NCI-H524 treated with DMSO at 0.1 percent for 48 hours (cell line): ENCODE measurements at places on chromosomes 16 and 17.

DNA sequence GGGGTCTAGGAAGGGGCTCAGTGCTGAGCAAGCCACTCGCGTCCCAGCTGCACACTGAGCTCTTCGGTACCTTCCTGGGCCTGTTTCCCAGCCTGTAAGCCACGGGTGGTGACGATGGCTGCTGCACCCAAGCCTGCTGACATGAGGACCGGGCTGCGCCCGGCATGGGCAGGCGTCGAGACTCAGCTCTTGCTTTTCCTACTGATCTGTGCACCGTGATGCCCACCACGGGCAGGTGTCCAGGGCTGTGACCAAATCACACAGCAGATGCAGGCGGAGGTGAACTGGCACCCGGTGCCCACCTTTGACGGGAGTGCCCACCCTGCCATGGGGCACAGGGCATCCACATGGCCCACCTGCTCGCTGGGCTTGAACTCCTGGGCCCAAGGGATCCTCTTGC lies 17.9 kb downstream of the CCDC57 start:
- no peak for DNase-seq

GRCh38 chr16:81429045-81429521 lies 15.5 kb upstream of the CMIP start:
- peak; percentile 96 for DNase-seq

DNA sequence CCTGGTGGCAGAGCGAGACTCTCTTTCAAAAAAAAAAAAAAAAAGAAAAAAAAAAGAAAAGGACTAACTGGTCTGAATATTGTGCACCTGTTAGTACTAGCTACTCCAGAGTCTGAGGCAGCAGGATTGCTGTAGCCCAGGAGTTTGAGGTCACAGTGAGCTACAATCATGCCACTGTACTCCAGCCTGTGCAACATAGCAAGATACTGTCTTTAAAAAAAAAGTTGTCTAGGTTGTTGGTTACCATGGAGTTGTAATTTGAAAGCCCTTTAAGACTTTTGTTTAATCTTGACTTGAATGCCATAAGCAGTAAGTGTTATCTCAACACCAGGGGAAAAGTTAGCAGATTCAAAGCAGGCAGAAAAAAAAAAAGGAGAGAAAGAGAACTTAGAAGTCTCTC lies 10.9 kb upstream of the C16orf54 start:
- DNase-seq = no peak

GRCh38 chr16:524274-525040 lies 3.1 kb upstream of the CAPN15 start:
- no peak for DNase-seq

DNA sequence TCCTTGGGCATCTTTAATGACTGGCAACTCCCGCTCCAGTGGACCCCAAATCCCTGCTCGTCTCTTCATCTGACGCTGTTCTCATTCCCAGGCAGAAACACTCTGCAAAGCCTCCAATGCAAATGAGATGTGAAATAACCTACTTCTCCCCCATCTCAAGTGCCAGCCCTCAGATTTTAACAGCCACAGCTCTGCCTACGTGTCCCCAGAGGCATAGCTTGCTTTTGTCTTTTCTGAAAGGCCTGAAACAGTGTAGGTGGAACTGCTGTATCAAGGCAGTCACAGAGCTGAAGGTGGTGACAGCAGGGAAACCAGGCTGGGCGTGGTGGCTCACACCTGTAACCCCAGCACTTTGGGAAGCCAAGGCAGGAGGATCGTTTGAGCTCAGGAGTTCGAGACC lies 14.7 kb downstream of the RPH3AL start:
- no peak for DNase-seq

- DNase-seq = no peak
These were observed 282.9 kb upstream of the N4BP1 start for GRCh38 chr16:48892893-48893292.

GRCh38 chr17:2797637-2798036 lies 1.4 kb downstream of the RAP1GAP2 start:
- DNase-seq = no peak

GRCh38 chr17:77374170-77374936 lies 233.6 kb downstream of the SEC14L1 start:
- peak; percentile 83 for DNase-seq

- DNase-seq = no peak
These were observed 43.6 kb upstream of the USP7 start for GRCh38 chr16:9007177-9007794.

- DNase-seq = no peak
These were observed 10.5 kb upstream of the ITGAD start for GRCh38 chr16:31382485-31383161.

DNA sequence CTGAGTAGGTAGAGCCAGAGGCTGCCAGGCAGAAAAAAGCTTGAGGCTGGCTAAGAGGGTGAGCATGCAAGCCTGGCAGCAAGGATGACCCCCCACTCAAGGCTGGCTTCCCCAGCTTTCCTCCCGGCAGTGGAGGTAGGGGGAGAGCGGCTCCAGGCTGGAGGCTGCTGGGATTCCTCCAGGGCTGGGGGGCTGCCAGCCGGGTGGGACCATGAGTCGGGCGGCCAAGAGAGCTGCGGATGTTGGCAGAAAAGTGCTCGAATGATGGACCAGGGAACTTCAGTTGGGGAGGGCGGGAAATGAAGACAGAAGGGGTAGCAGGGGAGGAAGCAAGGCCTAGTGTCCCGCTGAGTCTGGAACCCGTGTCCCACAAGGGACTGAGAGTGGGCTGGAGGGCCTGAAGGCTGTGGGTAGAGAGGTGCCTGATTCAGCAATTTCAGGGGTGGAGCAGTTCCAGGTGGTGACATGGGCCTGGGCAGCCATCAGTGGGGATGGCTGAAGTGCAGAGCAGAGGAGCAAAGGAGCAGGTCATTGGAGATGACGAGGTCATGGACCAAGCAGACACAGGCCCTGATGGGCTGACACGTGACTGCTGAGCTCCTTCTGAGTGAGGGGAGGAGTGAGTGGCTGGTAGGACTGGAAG lies 20.3 kb downstream of the HSD11B2 start:
- DNase-seq = no peak

DNA sequence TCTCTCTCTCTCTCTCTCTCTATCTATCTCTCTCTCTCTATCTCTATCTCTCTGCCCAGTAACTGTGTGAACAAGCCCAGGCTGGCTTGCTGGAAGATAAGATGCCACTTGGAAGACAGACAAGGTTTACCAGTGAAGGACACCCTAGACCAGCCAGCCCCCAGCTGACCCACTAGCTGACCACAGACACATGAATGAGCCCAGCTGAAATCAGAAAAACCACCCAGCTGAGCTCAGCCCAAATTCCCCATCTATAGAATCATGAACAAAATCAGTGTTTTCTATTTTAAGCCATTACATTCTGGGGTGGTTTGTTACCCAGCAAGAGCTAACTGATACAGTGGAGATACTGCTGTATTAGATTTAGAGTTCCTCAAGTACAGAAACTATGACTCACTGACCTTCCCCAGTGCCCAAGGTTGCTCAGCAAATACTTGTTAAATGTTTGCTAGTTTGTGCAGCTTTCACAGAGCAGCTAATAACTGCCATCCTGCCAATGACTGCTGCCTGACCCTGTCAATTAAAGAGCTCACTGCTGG lies 18.0 kb downstream of the EMP2 start:
- DNase-seq = no peak

- DNase-seq = no peak
These were observed 914 bp upstream of the GPRC5B start for GRCh38 chr16:19885451-19886072.

DNA sequence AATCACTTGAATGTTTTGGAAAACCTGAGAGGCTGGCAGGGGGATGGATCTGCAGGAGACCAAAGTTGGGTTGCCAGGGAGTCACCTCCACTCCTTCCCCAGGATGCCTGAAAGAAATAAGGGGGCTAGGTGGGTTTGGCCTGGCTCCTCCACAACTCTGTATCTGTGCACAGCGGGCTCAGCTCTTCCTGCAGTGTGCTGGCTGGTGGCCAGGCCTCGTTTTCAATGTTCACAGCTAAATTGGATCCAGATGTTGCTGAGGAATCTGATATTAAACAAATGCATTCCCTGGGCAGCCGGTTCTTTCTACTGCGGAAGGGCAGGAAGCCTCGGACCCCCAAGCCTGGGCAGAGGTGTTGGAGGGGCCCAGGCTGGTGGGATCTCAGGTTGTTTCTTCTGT lies 106.2 kb downstream of the N4BP1 start:
- DNase-seq = no peak

DNA sequence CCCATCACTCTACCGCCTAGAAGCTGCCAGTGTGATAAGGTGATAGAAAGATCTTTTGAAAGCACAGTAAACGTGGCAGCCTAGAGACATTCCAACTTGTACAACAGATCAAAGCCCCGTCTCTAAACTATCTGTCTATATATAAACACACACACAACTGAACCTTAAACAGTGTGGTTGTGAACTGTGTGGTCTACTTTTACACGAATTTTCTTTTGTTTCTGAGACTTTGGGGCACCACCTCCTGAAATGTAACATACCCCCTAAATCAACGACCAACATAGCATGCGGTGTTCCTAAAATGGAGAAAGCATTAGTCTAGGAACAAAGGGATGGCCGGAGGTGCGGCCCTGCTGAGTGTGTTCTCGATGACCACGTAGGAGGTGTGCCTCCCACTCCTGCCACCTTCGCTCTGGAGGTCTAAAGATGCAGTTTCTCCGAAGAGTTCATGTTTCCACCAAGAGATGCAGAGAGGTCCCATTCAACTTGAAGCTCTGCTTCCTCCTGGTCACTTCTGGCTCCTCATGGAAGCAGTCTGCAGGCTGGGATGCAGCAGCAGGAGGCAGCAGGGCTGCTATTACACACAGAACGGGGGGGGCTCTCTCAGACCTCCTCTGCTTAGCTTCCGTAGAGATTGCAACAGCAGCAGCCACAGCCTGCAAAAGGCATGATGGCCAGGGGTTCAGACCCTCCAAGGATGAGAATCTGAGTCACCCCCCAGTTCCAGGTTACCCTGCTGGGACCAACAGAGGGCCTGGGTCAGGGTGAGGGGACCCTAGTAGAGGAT lies 22.6 kb upstream of the USP10 start:
- DNase-seq = no peak

DNA sequence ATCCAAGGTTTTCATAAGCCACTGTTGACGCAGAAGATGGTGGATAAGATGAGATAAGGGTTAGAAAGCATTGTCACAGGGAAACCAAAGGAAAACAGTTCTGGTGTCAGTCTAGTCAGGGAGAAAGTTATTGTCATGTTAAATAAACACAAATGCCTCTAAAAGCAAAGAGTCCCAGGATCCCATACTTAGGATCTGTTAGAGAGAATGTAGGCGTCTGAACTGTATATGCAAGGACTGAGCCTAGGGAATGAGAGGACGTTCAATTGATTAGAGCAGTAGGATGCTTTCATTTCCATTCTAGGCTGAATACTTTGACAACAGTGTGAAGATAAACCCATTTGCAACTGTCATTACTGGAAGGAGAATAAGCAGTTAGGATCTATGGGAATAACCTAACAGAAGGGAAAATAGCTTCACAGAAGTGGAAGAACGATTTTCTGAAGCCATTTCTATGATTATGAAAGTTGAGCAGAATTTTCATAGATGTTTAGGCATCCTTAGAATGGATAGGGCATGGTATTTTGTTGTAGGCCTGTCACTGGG lies 1149.1 kb upstream of the CDH8 start:
- no peak for DNase-seq

GRCh38 chr16:72997141-72997542 lies 50.8 kb downstream of the ZFHX3 start:
- no peak for DNase-seq

GRCh38 chr16:8634991-8635736 lies 13.7 kb downstream of the METTL22 start:
- no peak for DNase-seq

DNA sequence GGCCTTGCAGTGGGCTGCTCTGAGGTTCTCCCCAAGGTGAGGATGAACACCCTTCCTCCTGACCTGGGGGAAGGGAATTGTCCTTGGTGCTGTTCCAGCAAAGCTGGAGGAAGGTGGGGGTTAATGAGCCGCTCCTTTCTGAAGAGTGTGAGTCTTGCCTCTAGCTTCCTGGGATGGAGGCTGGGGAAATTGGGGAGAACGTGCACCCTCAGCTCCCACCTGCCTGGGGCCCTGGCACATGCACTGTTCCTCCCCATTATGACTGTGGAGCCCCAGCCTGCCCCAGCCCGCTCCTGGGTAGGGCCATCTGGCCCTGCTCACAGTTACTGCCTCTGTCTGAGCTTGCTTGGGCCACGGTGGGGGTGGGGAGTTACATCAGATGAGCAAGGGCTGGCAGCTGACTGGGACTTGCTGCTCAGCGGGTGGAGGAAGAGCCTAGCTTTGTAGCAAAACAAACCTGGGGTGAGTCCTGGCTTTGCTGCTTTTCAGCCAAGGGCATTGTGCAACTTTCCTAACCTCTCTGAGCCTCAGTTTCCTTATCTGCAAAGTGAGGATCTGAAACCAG lies 11.1 kb downstream of the TNS4 start:
- DNase-seq = peak; percentile 14

DNA sequence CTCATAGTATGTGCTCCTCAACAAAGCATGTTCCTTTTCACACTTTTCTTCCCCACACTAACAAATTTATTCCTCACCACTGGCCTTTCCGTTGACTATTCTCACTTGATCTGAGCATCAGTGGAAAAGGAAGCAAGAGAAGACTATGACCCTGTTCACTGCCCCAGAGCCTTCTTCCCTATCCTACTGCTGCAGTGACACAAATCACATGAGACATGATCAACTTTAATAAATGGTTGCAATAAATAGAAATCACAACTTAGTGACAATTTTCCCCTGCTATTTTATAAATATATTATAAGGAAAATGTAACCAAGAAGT lies 438.7 kb upstream of the SOX9 start:
- DNase-seq = no peak

- no peak for DNase-seq
These were observed 8.0 kb downstream of the TSR3 start for GRCh38 chr16:1343428-1344242.

- no peak for DNase-seq
These were observed 10.2 kb downstream of the MFSD6L start for GRCh38 chr17:8788998-8789397.

DNA sequence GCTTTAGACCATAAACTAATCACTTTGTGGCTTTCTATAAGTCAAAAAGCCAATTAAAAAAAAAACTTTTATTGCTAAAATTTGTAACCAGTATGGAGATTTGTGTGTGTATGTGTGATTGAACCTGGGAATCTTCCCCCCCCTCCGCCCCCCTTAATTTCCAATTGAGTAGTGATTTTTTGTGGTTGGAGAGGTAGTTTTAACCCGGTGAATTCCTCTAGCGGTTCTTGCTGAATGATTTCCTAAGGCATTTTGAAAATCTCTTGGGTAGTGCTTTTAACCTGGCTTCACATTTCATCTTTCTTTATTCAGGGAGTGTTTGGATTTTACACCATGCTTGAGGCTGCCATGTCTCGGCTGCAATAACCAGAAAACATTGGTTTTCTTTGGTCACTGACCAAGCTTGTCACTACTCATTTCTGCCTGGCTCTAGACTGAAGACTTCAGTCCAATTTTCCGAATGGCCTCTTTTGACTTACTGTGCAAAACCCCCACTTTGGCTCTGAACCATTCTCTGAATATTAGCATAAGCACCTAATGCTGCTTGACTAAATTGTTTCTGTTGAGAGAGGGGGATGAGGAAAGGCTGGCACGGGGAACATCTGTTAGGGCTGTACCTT lies 35.6 kb downstream of the PRKCA start:
- DNase-seq = peak; percentile 89
